ENCODE measurements at places on chromosomes 11 and 22.
A peak's percentile ranks its signal among the peaks of the same experiment; 100 is the strongest.

DNA sequence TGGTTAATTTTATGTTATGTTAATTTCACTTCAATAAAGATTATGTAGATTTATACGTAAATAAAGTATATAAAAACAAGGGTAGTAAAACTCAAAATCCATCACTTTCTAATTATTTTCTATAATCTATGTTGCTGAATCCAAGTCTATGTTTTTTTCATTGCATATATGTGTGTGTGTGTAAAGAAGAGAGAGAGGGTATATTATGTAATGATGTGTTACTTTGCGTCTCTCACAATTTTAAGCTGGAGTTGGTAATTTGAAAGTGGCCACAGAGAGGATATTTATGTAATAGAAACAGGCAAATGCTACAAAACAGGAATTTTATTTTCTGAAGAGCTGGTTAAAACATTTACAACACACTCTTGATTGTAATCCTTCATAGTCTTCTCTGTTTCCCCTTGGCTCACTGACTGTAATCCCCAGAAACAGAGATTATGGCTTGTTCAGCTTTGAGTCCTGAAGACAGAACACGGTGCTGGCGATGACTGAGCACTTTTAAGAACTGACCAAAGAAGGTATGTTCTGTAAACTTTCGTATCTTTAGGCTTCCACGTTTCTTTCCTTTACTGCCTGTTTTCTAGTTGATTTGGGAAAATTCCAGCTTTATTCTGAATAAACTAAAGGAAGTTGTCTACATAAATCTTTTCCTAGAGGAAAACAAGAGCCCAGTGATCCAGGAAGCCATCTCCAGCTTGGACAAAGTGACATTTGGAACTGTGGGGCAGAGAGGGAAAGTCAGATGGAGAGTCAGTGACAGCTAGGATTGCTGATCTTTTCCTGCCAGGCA is 43.6 kb downstream of the OR2AG2 start:
- no peak for DNase-seq

DNA sequence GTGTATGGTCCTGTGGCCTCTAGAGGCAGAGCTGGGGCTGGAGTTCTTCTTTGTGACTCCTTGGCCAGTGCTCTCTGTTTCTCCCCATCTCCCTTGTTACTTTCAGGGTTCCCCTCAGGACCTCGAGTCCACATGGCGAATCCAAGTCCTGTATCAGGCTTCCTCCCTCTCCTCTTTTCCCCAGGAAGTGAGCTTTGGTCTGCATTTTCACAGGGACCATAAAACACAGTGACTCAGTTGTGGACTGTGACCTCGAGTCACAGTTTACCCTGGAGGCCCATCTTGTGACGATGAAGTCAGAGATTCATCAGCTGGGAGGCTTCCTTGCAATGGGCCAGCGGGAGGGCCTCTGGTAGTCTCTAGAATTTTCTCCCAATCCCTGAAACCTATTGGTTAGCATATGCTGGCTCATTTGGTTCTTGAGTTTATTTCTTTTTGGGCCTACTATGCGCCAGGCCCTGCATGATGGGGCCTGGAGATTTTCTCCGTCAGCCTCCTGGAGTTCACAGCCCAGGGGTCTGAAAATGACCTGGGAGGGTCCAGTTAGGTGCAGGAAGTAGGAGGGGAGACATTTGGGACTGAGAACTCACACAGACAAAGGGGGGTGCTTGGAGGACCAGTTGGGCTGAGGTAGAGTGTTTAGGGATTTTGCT is 100.8 kb downstream of the KIAA1671 start:
- DNase-seq = no peak

DNA sequence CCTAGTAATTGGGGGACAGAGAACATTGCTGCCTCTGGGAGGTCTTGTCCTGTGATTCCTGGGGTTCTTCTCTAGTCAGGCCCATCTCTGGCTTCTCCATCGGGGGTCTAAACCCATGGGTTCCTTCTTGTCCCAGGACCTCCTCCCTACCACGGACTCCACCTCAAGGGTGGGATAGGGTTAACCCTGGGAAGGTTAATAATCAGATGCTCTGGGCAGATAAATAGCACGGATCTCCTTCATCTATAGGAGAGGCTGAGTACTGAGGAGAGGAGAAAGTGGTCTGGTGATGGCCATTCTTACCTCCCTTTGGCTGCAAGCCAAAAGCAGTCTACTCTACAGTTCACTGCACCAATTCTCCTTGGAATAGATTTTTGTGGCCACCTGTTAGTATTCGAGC is 10.5 kb downstream of the HEPHL1 start:
- DNase-seq = no peak

- no peak for DNase-seq
Observed at GRCh38 chr22:38316364-38317121, 690 bp downstream of the CSNK1E start.

- no peak for DNase-seq
Observed at GRCh38 chr11:109130910-109131309, 291.1 kb upstream of the C11orf87 start.

- no peak for DNase-seq
Observed at GRCh38 chr22:37994049-37994448, 9.7 kb upstream of the SOX10 start.

DNA sequence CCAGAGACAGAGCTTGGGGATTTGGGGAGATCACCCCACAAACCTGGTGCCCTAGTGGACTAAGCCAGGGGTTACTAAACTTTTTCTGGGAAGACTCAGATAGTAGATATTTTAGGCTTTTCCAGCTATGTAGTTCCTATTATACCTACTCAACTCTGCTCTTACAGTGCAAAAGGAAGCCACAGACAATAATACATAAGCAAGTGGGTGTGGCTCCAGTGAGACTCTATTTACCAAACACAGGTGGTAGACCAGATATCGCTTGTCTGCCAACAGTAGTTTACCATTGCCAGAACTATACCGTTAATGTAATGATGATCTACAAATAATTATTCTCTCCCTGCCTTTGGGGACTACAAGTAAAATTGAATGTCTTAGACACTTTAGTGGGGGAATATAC is 6.9 kb downstream of the LDHC start:
- DNase-seq = no peak

- no peak for DNase-seq
Observed at GRCh38 chr11:13141731-13142709, 132.9 kb downstream of the RASSF10 start.

- DNase-seq = peak; percentile 48
Observed at GRCh38 chr11:44893846-44894617, 56.7 kb downstream of the TP53I11 start.

DNA sequence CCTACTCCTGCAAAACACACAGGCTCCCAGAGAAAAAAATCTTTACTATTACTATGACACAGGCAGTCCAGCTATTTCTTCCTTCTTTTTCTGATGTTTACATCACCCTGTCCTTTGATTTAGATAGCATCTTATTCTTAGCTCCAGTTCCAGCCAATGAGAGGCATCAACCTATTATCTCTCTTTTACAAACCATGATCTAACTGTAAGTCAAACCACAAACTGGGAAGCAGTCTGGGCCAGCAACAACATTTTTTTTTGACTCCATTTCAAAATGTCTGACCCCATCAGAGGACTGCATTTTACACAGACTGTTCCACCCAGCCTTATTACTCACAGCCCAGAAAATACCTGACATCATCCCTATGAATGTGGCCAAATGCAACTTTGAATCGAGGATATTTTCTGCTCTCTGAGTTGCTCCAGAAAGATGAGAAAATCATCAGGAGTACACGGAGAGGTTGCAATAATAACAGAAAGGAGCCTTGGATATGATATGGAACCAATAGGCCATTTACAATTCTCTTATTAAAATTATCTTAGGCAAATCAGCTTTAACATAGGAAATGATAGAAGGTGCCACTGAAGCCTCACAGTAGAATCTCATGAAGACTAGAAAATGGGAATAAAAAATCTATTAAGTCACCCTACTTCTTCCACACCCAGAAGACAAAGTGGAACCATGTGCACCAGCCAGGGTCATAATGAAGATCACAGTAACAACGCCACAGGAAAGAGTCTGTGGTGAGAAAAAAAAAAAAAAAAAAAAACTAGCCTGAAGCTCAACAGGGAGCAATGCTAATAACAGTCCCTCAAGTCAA is 21.2 kb downstream of the TBRG1 start:
- DNase-seq = no peak

DNA sequence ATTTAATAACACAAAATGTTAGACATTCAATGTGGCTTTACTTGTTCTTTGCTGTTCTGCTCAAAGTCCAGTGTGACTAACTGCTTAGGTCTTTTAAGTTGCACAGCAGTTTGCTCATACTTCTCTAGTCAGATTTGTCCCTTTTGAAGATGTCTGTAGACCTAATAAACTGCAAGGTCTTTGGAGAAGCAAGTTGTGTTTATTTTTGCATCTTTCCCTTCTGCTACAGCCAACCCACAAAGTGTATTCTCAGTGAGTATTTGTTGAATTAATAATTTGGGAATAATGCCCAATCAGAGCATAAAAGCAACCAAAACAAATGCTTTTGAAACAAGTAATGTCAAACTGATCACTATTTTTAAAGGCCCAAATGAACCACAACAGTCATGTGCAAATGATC is 312.5 kb downstream of the CADM1 start:
- DNase-seq = no peak

DNA sequence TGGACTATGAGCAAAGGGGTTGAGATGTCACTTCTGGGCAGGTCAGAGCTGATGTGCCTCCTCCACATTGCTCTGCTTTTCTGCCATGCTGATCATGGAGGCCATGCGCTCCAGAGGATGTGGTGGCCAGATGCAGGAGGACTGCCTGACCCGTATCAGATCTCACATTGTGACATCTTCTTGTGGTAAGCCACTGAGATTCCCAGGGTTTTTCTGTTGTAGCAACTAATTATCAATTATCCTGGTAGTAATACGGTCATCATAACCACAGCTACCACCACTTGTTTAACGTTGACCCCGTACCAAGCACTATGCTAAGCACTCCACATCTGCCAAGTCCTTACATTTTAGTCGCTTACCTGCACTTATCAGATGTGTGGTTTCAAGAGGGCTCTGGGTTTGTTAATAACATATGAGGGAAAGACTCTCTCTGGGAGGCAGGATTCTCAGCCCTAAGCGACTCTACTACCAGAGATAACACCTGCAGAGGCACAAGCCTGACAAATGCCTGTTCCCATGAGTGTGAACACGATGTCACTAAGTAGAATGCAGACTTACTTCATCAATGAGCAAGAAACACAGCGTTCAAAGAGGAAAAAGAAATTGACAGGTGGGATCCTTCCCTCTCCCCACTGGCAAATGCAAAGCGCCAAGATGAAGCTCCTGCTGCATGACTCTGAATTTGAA is 63.6 kb upstream of the TIMP3 start:
- DNase-seq = no peak

- DNase-seq = no peak
Observed at GRCh38 chr11:45411228-45411946, 125.2 kb upstream of the SYT13 start.
